ENCODE measurements at places on chromosomes 7 and 10. TPM values are rescaled to one million over a fixed set of nuclear protein-coding genes. Genes with fewer than 3 reads are reported as not detected.

The CLIP2 gene
- 49.4 TPM for total RNA-seq

The TET1 gene
- total RNA-seq = 2.1 TPM

The SSC4D gene
- total RNA-seq = not detected

The SFRP5 gene
- not detected for total RNA-seq

The TMEM130 gene
- total RNA-seq = not detected

All from GM23248 (cell line).